ENCODE measurements at places on chromosomes 1 and 21.

DNA sequence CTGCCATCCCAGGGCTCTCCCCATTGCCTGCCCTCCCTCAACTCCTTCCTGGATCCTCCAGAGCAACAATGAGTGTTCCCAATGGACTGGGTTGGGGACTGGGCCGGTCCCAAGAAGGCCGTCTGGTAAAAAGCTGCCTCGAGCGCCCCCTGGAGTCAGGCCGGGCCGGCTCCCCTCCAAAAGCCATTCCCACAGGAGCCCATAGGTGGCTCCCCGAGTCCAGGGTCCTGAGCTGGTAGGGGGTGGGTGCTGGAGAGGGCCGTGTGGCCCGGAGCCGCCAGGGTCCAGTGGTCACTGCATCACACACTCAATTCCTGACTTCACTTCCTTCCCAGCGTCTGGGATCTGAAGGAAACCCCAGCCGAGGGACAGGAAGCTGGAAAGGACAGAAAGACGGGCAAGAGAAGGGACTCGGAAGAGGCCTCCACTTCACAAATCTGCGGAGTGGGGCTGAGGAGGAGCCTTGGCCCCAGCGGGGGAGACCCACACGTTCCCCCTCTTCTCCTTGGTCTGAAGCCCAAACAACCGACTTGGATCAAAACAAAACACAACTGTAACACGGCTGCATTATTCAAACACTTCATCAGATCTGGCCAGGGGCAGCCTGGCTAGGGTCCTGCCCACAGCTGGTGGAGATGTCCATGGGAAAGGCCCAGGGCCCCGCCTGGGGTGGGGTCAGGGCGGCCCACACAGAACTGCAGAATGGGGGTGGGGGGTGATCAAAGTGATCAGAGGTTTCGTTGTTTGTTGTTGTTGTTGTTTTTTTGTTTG, 10.9 kb upstream of the ALDH4A1 start:
- DNase-seq = peak; percentile 74

DNA sequence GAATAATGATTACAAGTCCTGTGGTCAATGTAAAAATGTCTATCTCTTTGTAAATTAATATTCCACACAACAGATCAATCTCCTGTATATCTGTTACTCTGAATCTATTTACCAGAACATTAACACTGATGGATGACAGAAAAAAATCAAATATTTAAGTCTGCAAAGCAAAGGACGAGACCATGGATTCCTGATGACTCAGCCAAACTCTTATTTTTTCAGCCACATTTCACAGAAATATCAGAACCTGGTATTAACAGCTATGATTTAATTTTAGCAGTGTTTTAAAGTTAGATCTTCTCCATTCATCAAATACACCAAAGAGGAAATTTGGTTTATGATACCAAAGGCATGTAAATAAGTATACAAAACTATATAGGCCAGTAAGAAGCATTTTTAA, 46.1 kb downstream of the FAF1 start:
- DNase-seq = no peak

DNA sequence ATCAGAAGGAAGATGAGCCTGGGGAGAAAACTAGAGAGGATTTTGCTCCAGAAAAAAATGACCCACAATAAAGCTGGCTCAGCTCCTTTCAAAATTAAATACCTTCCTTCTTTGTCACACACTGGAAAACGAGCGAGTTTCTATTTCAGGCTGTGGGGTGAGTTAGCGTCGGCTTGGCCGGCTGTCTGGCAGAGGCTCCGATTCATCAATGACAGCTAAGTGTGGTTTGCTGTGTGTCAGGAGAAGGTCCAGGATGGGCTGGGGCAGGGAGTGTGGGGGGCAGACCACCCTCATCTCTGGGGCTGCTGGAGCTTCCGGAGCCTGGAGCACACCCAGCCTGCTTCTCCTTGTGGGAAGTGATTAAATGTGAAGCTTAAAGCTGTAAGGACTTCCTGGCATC, 120.2 kb downstream of the ETS2 start:
- no peak for DNase-seq

DNA sequence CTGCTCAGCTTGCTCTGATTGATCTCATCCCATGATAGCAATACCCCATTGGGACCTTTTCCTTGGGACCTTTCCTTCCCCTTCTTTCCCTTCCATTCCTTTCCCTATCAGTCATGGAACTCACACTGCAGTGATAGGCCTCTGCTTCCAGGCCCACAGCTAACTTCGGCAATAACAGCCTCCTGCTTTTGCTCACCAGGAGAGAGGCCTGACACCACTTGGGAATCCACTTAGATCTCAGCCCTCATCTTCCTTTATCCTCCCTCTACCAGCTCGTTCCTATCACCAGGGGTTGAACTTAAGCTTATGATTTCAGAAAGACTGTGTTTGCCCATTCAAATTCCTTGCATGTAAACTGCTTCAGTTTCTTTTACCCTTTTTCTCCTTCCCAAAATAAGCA, 11.0 kb upstream of the TIPRL start:
- no peak for DNase-seq

GRCh38 chr1:248810000-248810726, 15.6 kb downstream of the SH3BP5L start:
- DNase-seq = no peak

GRCh38 chr1:4690951-4691675, 36.7 kb downstream of the AJAP1 start:
- no peak for DNase-seq

- DNase-seq = no peak
Measured at GRCh38 chr21:38012672-38013071, 96.4 kb upstream of the KCNJ6 start.

- DNase-seq = no peak
Measured at GRCh38 chr1:79667848-79668696, 661.5 kb upstream of the ADGRL4 start.

GRCh38 chr1:11126569-11126968, 26.9 kb upstream of the EXOSC10 start:
- no peak for DNase-seq

DNA sequence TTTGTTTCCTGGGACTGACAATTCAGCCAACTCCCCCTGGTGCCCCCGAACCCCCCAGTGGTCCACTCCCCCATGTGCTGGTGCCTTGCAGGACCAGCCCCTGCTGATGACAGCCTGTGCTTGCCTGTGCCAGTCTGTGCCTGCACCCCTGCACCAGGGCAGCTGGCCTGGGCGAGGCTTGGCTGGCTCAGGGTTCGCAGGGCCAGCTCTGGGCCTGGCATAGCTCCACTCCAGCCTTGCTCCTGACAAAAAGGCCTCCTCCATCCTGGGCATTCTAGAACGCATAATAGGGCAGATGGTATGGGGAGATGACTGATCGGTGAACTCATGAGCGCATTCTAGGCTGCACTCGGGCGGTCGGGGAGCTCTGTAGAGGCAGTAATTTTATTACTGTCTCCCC, 5.4 kb downstream of the CNTN2 start:
- no peak for DNase-seq

DNA sequence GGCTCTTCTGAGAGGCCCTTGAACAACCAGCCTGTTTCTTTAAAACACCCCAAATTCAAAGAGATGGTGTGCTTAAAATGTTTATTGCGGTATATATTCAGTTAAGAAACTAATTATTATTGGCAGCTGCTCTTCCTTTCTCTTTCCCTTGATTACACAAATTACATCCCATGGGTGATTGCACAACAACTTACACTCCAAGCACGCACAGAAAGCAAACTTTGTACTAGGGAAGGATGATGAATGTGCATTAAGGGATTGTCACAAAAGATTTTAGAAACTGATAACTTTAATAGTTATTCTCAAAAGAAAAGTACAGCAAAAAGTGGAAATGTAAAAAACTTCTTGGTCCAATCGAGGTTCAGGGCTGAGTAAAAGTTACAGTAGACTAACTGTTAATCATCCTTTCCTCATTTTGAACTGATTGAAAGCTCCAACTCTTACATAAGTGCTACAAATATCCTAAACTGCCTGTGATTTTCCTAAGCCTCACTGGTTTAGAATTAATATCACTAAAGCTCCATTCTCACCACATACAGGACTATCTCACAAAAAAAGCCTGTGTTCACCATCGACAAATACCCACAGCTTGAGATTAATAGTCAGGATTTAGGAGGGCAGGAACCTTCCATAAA, 153.4 kb downstream of the TTLL7 start:
- DNase-seq = no peak

All from activated CD4-positive, alpha-beta memory T cell treated with anti-CD3 and anti-CD28 coated beads, Interleukin-2, amount 10 ng/mL, durations not matched to agents 7 days and 5 days (primary cell).